ENCODE measurements at places on chromosomes 16 and 17.

GRCh38 chr17:43871946-43872690 lies 25.1 kb downstream of the CD300LG start:
- DNase-seq = no peak

DNA sequence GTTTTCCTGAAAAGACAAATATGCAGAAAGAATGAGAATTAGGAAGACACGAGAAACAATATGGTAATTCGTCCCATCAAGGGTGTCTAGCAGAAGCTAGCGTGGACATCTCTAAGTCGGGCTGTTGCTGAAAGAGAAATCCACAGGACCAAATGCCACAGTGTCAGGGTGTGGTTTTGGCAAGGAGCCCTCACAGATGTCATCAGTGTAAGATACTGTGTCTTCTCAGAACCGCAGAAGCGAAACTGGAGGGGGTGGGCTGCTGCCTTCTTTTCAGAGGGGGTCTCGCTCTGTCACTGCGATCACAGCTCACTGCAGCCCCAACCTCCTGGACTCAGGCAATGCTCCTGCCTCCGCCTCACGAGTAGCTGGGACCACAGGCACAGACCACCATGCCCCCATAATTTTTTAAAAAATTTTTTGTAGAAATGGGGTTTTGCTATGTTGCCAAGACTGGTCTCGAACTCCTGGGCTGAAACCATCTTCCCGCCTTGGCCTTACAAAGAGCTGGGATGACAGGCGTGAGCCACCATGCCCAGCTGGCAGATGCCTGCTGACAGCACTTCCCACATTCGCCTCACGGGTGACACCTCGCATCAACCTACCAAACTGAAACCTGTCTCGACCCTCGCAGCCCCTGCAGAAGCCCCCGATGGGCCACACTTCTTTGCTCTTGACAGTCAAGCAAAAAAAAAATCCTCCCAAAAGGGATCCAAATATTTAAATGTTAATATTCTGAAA lies 26.2 kb downstream of the TRAP1 start:
- DNase-seq = no peak

DNA sequence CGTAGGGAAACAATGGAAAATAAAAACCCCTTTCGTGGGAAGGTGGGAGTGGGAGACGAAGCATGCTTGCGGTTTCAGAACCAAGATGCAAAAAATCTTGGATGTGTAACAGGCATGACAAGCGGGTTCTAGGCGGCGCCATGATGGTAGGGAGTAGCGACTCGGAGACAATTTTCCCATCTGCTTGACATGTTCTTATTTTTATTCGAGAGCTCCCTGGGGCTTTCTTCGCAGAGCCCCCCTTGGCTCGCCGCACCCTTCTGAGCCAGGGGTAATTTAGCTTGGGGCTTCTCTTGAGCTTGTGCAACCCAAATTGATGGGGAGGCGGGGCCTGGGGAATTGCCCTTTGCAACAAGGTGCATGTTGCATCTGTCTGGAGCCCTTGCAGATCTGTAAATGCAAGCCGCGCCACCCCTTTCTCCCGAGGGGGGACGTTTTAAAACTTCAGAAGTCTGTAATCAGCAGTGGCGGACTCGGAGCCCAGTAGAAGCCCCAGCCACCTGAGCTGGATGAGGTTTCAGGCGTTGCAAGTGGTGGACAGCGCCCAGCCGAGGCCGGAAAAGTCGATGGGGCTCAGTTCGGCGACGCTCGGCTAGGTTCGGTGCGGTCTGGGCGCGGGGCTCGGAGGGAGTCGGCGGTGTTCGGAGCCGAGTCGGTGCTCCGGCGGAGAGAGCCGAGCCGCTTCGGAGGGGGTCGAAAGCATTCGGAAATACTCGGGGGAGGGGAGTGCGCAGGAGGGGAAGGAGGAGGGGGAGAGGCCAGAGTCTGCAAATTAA lies 2.9 kb downstream of the GNAO1 start:
- DNase-seq = peak; percentile 89

- DNase-seq = no peak
These were observed 119.6 kb upstream of the CNTNAP4 start for GRCh38 chr16:76157629-76158028.

DNA sequence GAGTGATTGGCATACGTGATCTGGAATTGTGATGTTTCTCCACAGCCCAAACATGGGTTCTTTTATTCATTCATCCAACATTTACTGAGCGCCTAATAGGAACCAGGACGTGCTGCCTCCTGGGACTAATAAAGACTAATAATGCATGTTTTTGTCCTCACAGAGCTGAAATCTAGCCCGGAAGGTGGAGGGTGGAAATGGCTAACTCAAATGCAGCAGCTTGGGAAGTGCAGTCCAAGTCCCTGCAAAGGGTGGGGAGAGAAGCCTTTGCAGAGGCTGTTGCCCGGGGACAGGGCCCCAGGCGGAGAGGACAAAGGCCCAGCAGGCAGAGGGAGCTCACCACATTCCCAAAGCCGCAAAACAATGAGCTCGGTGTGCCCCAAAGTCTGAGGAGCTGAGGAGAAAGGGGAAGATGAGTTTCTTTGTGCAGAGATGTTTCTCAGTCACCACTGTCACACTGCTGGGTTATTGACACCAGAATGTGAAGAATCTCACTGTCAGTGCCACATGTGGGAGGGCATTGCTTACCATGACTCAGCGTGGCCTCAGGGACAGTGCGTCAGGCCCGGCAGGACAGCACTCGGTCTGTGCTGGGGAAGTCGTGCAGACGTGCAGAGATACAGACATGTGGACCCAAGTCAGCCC lies 118.2 kb upstream of the CHMP6 start:
- peak; percentile 42 for DNase-seq

- no peak for DNase-seq
These were observed 145.8 kb downstream of the SPACA3 start for GRCh38 chr17:33137426-33137825.
